ENCODE measurements at places on chromosomes 6 and 20. TPM values are rescaled to one million over a fixed set of nuclear protein-coding genes. Genes with fewer than 3 reads are reported as not detected.

GRCh38 chr6:77883851-77884250, 231.0 kb downstream of the MEI4 start:
- DNase-seq, result no peak

DNA sequence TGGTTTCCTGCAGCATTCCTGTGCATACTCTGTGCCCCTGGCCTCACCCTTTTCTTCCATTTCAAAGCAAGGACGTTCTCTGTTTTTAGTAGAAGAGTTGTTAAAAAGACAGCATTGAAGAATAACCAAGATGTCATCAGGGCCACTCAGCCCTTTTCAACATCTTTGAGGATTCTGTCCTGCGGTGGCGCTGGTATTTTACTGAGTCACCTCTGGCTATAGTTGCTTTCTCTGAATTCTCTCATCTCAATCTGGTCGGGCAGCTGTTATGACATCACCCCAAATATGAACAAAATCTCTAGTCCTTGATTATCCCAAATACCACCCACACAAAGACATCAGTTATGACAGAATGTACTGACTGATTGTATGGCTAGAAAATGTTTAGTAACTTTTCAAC, 204.2 kb downstream of the GRIK2 start:
- DNase-seq, result no peak

DNA sequence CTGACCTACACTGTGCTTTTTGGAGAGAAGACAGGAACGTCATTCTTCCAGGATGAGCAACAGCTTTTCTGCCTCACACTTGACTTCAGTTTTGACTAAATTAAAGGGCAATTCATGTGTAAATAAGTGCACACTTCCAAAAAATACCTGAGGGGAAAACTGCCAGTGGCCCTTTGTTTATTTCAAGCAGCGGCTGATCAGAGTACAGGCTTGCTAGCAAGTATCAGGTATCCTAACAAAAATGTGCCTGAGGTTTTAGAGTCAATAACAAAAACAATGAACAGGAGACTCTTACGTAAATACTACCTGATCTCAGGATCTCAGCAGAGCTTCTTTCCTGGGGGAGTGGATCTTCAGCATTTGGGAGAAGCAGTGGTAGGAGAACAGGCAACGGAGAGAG, 12.4 kb downstream of the LY86 start:
- DNase-seq, result no peak

- DNase-seq, result no peak
Measured at GRCh38 chr20:31693402-31693801, 29.3 kb downstream of the BCL2L1 start.

DNA sequence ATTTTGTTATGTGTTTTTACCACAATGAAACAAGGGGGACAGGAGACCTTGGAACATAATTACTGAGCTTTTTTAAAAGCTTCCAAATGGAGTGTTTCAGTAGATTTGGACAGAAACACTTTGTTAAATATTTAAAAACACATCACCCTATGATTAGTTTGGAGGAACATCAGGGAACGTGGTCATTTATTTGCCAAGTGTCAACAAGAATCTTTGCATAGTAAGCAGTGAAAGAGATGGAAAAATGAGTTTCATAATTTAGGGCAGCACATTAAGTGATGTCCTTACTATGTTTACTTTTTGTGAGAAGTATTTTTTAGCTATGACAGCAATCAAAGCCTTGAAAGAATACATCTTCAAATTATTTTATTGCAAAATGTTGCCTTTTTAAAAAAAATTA, 82.6 kb downstream of the PROKR2 start:
- DNase-seq, result no peak

The ZSCAN31 gene
- total RNA-seq, result 0.79 TPM

Data from activated CD4-positive, alpha-beta T cell treated with anti-CD3 and anti-CD28 coated beads, Interleukin-2, amount 10 ng/mL, durations not matched to agents 24 days and 14 days (primary cell).